ENCODE measurements at places on chromosomes 6 and 20.

DNA sequence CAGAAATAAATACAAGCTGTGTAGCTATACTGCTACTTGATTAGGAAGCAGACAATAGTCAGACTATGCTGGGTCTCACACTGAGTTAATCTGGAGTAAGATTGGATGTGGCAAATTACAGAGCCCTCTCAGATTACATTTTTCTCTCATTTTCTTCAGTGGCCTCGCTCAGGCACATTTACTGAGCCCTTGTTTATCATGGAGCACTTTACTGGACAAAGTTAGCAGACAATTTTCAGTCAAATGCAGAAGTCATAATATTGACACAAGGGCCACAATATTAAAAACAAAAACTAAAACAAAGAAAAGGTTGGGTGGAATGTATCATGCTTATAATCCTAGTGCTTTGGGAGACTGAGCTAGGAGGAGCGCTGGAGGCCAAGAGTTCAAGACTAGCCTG is 95.0 kb upstream of the MAP3K7 start:
- no peak for DNase-seq

- DNase-seq: no peak
These were observed 59.7 kb downstream of the TCP11 start for GRCh38 chr6:35081426-35081851.

DNA sequence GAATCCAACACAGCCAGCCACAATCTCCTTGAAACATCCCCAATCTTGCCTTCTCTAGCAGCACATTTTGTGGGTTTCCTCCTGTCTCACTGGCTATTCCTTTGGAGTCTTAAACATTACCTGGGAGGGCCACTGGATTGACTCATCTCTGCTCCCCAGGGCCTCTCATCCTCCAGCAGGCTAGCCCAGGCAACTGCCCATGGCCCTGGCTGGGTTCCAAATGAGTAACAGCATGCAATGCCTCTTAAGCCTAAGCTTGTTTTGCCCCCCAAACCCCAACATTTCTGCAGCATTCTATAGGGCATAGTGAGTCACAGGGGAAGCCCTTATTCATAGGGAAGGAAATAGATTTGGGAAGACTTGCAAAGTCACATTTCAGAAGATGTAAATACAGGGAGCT is 204.9 kb downstream of the FOXA2 start:
- no peak for DNase-seq

DNA sequence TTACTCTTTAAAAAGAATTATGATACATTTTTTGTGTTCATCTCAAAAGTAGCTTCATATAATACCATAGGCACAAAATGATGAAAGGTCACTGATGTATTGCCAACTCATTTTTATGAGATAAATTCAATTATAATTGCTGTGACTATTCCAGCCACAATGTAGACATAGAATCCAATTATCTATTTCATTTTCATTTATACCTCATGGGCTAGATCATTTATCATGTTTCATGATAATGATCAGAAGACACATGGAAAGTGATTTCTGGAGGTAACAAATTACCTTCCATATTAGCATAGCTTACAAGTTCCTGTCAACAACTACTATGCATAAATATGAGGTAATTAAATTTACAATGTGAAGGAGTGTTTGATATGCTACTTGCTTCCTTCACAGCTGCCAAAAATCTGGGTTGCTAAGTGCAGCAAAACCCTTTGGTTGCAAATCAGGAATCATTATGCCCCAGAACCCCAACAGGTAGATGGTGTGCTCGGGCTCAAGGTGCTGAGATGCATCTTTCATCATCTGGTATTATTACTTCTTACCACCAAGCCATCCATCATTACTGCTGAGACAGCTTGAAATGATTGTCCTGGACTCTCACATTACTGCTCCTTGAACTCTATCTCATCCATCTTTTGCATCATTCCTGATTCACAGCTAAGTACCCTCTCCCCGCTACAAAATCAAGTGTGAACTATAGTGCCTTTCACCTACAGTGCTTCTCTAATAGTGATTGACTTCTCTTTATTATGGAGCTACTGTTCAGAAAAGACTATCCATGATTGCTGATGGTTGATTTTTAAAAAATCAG is 306.0 kb upstream of the THEMIS start:
- no peak for DNase-seq

DNA sequence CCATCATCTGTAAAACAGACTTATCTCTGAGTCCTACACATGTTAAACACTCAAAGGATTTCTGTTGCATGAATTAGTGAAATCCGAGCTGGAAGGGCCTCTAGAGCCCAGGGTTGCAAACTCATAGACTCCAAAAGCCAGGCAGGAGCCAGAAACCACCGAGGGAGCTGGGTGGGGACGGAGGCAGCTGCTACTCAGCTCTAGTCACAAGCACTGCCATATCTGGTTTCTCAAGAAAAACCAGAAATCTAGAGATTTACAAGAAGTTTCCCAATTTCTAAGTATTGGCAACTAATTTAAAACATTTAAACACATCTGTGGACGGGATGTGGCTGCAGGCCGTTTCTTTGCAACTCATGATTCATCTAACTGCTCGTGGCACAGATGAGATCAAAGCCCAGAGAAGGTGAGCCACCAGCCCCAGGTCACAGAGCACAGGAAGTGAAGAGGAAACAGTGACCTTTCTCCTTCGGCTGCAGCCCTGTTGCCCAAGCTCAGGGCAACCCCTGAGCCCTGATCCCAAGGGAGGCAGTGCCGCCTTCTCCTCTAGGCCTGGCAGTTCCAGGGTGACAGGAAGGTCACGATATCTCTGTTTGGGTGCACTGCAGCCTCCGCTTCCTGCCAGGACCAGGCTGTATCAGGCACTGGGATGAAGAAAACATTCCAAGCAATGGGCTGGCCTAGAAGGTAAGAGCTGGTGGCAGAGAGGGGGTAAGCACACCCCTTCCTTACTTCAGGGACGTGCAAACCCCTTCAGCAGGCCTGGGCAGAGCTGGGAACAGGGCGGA is 26.4 kb upstream of the PTGIS start:
- peak; percentile 92 for DNase-seq

- DNase-seq: no peak
These were observed 22.1 kb upstream of the ZNF318 start for GRCh38 chr6:43391440-43392031.

- no peak for DNase-seq
These were observed 76.4 kb downstream of the EYA2 start for GRCh38 chr20:46970937-46971630.

DNA sequence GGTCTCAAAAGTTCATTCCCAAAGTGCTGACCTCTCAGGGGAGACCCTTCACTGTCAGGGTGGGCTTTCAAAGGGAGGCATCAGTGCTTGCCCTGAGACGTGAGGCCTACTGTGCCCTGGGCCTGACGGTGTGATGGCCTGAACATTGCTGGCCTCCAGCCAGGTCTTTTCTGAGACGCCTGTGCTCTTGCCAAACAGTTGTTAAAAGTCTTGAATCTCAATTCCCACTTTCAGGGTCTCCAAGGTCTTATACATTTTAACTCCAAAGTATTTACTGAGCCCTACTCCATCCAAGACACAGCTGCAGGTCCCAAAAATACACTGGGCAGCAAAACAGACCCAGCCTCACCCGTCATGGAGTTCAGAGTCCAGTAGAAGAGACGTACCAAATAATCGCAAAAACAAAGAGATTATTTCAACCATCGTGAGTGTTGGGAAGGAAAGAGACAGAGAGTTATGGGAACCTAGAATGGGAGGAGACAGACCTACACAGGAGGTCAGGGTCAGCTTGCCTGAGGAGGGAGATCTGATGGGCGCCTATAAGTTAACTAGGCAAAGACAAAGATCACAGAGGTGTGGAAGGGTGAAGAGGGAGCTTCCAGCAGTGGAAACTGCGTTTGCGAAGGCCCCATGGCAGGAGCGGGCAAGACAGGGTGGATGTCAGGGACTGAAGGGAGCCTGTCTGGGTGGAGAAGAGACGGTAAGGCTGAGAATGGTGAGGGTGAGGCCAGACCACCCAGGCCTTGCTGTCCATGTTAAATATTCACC is 446.3 kb downstream of the PREX1 start:
- DNase-seq: no peak

DNA sequence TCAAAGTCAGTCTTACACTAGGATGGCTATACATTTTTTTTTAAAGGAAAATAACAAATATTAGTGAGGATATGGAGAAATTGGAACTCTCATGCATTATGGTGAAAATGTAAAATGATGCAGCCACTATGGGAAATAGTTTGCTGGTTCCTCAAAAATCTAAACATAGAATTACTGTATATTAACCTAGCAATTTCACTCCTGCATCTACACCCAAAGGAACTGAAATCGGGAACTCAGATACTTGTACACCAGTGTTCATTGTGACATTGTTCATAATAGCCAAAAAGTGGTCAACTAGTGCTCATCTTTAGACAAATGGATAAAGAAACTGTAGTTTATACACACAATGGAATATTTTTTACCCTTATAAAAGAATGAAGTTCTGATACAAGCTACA is 110.7 kb downstream of the UTRN start:
- no peak for DNase-seq

- DNase-seq: no peak
These were observed 115.6 kb upstream of the B3GAT2 start for GRCh38 chr6:71072508-71072907.

GRCh38 chr6:53986721-53987521 is 124.3 kb upstream of the MLIP start:
- DNase-seq: no peak

- DNase-seq: peak; percentile 14
These were observed 21.2 kb downstream of the NHLRC1 start for GRCh38 chr6:18101271-18101670.

GRCh38 chr6:130189531-130190397 is 33.0 kb downstream of the SAMD3 start:
- no peak for DNase-seq

DNA sequence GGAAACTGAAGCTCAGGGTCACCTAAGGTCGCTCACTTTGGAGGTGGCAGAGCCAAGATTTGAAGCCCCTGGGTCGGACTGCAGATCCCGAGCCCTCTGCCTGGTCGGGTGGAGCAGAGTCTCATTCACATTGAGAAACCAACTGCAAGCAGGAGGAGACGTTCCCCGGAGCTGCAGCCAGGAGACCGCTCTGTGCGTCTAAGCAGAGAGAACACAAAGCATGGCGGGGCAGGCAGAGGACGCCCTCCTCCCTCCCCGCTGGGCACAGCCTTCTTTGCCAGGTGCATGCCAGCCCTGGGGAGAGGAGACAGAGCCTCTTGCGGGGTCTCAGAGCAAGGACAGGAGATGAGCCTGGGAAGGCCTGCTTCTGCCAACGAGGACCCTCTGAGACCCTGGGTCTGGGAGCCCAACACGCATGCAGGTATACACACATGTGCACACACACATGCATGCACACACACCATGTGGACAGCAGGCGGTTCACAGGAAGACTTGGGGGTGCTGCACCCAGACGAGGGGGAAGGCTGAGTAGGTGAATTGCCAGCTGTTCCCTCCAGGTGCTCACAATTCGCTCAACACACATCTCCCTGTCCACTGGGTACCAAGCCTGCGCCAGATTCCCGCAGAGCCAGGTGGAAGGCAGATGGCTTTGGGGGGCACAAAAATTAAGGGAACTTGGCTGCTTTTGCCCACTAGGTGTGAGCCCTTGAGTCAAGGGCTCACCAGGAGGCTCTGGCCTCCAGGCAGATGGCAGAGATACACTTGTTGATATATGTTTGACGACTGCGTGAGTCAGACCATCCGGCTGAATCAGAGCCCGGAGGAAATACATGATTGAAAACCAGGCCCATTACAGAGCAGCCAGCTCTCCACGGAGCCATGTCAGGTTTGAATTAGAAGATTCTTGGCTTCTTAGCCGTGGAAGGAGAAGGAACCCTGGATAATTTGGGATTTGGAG is 5.5 kb upstream of the NTSR1 start:
- DNase-seq: peak; percentile 67

GRCh38 chr6:33156964-33157363 is 35.3 kb downstream of the COL11A2 start:
- no peak for DNase-seq

- DNase-seq: no peak
These were observed 60.1 kb downstream of the ADTRP start for GRCh38 chr6:11718463-11718862.

GRCh38 chr6:123214433-123214832 is 218.4 kb downstream of the CLVS2 start:
- no peak for DNase-seq

DNA sequence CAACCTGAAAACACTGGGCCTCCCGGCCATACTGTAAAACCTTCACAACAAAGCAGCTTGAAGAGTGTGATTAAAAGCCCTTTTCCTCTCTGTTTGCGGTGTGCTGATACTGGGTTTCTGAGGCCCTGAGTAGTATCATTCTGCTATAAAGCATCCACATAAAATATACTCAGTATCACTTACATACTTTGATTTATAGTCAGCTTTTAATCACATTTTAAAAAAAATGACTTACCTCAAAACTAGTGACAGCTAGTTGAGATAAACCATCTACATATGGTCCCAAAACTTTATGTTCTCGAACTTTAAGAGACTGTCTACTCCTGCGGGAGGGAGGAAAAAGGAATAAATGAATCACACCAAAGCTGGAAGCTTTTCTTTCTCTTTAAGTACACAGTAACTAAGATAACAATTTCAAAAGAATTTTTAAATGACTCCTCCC is 135.7 kb downstream of the KIF13A start:
- DNase-seq: no peak

- DNase-seq: no peak
These were observed 84.3 kb upstream of the SCP2D1 start for GRCh38 chr20:18729231-18729825.

GRCh38 chr6:44456070-44456965 is 68.8 kb downstream of the CDC5L start:
- no peak for DNase-seq

GRCh38 chr20:16491294-16491905 is 81.8 kb downstream of the KIF16B start:
- no peak for DNase-seq

DNA sequence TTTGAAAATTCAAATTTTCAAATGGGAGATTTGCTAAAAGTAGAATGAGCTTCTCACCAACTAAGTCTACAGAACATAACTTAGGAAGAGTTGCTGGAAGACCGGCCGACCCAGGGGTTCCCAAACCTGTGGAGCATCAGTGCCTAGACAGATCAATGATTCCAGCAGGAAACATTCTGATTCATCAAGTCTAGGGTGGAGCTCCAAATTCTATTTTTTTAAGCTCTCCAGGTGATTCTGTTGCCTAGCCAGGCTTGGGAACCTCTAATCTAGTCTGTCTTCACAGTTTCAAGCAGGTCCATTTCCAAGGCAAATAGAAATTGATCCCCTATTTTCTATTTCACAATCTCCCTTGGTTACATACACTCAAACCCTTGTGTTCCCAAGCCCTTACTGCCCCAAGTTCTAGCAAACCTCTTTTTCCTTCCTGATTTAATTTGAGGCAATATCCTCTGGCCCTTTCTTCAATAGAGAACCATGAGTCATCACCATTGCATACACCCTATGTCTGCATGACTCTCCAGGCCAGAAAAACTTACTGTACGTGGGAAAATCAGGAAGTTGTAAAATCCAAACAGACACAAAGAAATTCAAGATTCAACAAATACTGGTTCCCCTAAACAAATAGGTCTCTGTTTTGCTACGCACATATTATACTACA is 8.9 kb downstream of the ATXN1 start:
- peak; percentile 86 for DNase-seq

DNA sequence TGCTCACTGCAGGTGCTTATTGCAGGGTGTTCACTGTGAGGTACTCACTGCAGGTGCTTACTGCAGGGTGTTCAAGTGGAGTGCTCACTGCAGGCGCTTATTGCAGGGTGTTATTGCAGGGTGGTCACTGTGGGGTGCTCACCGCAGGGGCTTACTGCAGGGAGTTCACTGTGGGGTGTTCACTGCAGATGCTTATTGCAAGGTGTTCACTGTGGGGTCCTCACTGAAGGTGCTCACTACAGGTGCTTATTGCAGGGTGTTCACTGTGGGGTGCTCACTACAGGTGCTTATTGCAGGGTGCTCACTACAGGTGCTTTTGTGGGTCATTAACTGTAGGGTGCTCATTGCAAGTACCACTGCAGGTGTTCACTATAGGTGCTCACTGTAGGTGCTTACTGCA is 20.2 kb downstream of the APMAP start:
- DNase-seq: no peak

Data from BJ (cell line).